ENCODE measurements at places on chromosomes 12 and 14.
A peak's percentile ranks its signal among the peaks of the same experiment; 100 is the strongest.

GRCh38 chr14:85159726-85160125, 370.2 kb upstream of the FLRT2 start:
- DNase-seq, result no peak

GRCh38 chr12:31005944-31006361, 67.7 kb upstream of the DDX11 start:
- peak; percentile 49 for DNase-seq

GRCh38 chr14:42047421-42048055, 440.9 kb downstream of the LRFN5 start:
- DNase-seq, result peak; percentile 32

GRCh38 chr14:63996016-63996415, 143.2 kb downstream of the SYNE2 start:
- no peak for DNase-seq

DNA sequence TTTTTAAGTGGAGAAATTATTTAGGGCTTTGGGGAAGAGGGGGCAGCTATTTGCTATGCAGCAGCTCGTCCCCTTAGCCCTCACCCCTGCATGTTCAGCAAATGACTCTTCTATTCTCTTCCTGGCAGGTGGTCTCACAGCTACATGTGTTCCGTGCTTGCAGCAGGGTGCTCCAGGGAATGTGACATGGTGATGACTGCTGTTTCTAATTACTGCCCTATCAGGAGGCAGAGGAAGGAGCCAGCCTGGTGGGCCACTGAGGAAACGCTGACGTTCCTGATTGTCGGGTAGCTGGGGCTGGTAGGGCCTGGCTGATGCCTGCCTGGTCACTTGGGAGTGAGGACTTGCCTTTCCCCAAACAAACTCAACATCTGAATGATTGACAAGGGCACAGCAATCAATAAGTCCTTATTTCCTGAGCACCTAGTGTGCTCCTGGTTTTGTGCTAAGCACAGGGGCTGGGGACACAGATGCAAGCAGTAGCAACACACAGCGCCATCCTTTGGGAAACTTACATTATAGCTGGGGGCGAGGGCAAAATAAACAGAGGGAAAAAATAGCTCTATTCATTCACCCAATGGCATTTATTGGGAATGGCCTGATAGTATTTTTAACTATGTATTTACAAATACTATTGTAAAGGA, 377.8 kb downstream of the FUT8 start:
- DNase-seq, result peak; percentile 50

DNA sequence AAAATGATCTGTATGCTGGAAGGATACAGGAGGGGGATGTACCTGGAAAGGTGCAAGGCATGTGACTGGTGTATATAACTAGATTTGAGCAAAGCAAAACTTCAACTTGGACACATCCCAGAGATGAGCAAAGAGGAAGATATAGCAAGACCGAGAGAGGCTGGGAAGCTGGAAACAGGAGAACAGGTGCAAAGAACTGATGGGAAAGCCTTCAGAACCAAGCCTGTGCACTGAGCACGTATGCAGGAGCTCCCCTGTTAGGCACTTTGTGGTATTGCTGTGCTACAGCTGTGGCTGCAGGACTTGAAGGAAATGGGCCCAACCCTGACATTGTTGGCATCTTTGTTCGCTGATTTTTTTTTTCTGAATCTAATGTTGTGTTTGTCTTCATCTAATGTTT, 120.7 kb upstream of the PWP1 start:
- DNase-seq, result peak; percentile 6

- DNase-seq, result no peak
Observed at GRCh38 chr12:101459642-101460346, 15.3 kb upstream of the SPIC start.

- DNase-seq, result peak; percentile 7
Observed at GRCh38 chr12:47650469-47650868, 55.4 kb downstream of the RPAP3 start.

DNA sequence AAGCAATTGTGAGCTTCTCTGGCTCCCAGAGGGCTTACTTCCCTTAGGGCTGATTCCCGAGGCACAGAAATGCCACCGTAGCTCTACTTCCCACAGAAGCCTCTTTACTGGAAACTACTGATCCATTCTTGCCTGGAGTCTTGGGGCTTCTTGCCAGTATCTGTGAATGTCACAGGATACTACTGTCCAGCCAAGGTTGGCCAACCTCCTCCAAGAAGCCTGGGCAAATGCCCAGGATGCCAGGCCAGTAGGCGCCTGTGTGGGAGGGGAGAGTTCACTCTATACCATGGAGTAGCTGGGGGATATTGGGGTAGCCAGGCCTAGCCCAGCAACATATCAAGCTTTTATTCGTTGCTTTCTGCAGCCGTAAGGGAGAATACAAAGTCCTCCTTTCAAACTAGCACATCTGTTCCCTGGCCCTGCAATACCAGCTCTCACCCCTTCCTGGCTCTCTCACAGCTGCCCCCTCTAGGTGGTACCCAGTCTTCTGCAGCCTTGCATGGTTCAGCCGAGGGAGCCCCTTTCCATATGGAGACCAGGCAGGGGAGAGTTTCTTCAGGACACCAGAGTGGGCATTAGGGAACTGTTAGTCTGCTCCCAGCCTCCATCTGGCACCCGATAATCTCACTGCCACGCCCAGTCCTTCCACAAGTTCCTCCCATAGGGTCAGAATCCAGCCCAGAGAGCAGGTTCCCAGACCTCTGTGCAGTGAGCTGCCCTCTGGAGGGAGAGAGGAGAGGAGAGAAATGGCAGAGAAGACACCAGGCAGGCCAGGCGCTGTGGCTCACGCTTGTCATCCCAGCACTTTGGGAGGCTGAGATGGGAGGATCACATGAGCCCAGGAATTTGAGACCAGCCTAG, 24.3 kb upstream of the PLEK2 start:
- DNase-seq, result no peak

GRCh38 chr12:57816855-57817151, 1.7 kb downstream of the AVIL start:
- no peak for DNase-seq

- DNase-seq, result no peak
Observed at GRCh38 chr14:54025661-54026060, 69.0 kb upstream of the BMP4 start.

GRCh38 chr14:74962046-74962445, 6.6 kb upstream of the PGF start:
- DNase-seq, result no peak

GRCh38 chr12:75790219-75790618, 241.4 kb downstream of the PHLDA1 start:
- peak; percentile 26 for DNase-seq

GRCh38 chr12:68479896-68480291, 130.8 kb upstream of the RAP1B start:
- peak; percentile 57 for DNase-seq

- no peak for DNase-seq
Observed at GRCh38 chr12:109687250-109687649, 26.4 kb upstream of the FAM222A start.

- no peak for DNase-seq
Observed at GRCh38 chr12:104649217-104649824, 192.6 kb downstream of the CHST11 start.

DNA sequence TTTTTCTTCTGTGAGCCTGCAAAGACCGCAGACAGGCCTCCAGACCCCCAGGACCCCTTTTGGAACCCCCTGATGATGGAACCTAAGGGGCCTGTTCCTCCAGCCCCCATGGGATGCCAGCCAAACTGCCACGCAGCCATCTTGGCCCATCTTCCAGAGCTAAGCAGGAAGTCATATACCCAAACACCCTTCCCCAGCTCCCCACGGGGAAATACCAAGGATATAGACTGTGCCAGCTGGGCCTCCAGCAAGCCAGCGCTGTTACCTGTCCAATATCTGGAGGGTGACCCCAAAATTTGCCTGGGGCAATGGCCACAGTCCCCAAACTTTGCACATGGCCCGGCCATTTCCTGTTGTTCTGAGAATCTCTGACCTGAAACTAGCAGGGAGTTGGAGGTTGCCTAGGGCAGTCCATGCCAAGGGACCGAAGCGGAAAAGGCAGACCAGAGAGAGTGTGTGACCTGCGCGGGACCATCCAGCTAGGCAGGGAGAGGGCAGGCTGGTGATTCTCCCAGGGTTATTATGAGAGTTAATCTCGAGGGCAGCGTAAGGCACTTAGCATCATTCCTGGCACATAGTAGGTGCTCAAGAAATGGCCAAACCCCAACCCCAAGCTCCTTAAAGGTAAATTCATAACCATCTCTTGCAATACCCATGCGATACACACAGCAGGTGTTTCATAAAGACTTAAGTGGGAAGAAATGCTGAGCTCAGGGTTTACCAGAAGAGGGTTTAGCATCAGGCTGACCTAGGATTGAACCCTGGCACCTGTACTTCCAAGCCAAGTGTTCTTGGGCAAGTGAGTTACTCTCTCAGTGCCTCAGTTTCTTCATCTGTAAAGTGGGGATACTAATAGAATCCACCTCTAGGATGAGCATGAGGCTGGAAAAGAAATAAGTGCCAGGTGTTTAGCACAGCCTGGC, 2.6 kb upstream of the RASAL1 start:
- no peak for DNase-seq

DNA sequence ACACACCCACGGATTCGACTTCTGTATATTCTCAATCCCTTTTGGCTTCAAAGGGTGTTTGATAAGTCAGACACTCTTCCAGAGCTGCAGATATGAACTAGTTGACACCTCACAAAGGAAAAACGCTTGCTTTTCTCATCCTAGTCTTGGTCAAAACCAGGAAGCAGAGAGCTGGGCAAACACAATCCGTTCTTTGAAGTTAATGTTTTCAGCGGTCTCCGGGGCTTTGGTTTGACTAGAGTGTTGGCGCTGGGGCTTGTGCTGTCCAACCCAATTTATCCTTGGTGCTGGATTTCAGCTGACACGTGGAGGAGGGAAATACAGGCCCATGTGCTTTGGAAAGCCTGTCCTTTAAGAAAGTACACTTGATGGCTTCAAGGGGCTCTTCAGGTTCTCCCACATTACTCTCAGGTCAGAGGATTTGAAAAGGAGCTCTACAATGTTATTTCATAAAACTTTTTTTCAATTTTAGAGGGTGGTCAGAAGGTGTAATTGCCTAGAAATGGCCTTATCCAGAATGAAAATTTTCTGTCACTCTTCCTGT, 985.8 kb downstream of the VRK1 start:
- DNase-seq, result no peak

DNA sequence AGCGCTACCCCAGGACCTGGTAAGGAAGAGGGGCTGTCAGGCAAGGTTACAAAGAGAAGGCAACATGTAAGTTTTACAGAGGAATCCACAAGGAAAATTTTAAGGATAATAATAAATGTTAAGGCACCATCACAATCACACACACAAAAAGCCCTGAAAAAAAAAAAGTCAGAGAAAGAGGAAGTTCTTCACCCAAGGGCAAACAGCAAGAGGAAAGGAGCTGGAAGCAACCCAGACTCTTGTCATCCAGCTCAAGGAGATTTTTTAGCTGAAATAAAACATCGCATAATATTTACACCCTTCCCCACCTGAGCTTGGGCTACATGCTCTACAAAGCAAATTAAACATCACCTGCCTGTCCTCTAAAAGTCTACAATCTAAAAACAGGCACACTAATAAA, 9.5 kb downstream of the SPTB start:
- no peak for DNase-seq

DNA sequence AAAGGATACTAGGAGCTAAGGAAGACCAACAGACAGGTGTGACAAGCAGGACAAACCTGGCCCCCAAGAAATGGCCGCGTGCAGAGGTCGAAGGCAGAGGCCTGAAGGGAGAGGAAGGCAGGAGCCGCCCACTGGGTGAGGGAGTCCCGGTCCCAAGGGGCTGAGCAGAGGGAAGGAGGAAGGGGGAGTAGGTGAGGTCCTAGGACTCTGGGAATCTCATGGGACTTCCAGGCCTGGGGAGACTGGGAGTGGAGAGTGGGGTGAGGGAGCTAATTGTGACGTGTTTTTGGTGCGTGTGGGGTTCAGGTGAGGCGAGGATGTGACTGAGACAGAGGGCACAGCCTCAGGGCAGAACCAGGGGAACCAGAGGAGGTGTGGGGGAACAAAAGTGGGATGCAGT, 11.7 kb upstream of the FLVCR2 start:
- no peak for DNase-seq

DNA sequence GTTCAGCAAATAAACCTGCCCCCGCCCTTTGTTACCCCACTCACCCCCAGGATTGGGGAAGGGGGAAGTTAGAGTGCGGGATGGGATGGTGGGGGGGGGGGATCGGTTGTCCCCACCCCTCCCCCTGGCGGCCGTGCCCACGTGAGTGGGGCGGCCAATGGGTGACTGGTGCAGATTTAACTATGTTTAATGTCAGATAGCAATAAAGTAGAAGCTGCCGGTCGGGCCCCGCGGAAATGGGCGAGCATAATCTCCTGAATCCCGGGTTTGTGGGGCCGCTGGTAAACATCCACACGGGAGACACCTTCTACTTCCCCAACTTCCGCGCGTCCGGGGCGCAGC, at the start of gene HOXC12:
Gene HOXC12, plus strand, starts transcription at position 210 of the 342 bp plus-strand sequence. Its CDS starts 27 bp downstream, at position 237.
- no peak for DNase-seq

DNA sequence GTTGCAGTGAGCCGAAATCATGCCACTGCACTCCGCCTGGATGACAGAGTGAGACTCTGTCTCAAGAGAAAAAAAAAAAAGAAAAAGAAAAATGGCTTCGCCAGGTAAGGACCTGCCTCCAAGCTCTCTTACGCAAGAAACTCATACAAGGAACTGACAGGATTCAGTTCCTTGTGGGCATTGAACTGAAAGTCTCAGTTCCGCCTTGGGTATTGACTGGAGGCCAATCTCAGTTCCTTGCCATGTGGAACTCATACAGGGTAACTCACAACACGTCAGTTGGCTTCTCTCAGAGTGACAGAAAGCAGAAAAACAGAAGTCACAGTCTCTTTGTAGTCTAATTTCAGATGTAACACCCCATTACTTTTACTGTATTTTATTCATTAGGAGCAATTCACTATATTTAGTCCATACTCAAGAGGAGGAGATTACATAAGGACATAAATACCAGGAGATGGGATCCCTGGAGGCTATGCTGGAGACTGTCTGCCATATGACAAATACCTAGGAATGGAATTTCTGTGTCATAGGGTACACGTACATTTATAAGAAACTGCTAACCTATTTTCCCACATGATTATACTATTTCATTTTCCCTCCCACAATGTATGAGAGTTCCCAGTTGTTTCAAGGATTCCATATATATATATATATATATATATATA, 11.4 kb upstream of the NOPCHAP1 start:
- peak; percentile 75 for DNase-seq

- peak; percentile 82 for DNase-seq
Observed at GRCh38 chr12:12726555-12727093, 9.5 kb downstream of the CDKN1B start.

GRCh38 chr12:86712425-86712843, 456.2 kb upstream of the MGAT4C start:
- DNase-seq, result peak; percentile 99

- DNase-seq, result no peak
Observed at GRCh38 chr12:102763471-102763870, 153.6 kb downstream of the PAH start.

- DNase-seq, result no peak
Observed at GRCh38 chr12:81809829-81810595, 50.9 kb upstream of the PPFIA2 start.

DNA sequence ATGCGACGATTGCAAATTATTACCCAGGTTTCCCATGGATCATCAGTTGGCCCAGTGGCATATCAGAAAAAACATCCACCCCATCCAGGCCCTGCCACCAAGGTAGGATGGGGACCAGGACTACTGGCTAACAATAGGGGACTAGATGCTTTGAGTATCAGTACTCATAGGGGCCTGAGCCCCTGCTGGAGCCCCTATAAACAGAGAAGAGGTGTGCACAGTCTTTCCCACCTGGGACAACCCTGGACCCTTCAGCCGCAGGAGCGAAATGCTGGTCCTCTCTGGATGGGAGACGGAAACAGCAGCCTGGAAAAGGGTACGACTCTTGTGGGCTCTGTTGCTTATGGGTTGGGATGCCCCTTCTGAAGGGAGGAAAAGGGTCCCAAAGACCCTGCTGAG, 5.7 kb downstream of the DHH start:
- DNase-seq, result no peak

- no peak for DNase-seq
Observed at GRCh38 chr12:53211476-53212381, 4.7 kb upstream of the ITGB7 start.

Data from fibroblast of skin of right quadriceps (primary cell).